Activated T-helper 1 cell treated with anti-CD3 and anti-CD28 coated beads, Interleukin-12 subunit alpha, Interleukin-12 subunit beta, Interleukin-2, Interleukin-4 antibody, amounts not matched to agents 30 ng/mL and 10 ng/mL and 1 ng/mL, durations not matched to agents 14 hours and 24 hours and 36 hours (primary cell): ENCODE measurements at places on chromosomes 12 and 14. TPM values are rescaled to one million over a fixed set of nuclear protein-coding genes. Genes with fewer than 3 reads are reported as not detected.

DNA sequence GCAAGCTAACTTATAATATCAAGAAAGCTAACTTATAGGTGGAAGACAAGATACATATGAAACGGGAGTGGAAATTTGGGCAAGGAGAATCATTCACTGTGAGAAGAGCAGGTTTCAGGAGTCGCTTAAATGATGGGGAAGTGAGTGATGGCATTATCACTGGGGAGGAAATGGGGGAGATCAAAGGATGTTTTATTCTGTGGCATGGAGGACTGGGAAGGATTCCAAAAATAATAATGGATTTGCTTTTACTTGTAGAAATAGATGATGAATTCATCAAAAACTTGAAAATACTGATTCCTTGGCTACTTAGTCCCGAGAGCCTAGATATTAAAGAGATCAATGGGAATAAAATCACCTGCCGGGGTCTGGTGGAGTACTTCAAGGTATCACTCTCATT lies 47.8 kb downstream of the SAV1 start:
- H3K4me1 ChIP-seq: no peaks in the 10 kb centered on the region
- no peak overlapping the region for H3K27ac ChIP-seq
- no peaks in the 10 kb centered on the region for H3K36me3 ChIP-seq
- no peak overlapping the region for H3K4me3 ChIP-seq
- no peak for DNase-seq

DNA sequence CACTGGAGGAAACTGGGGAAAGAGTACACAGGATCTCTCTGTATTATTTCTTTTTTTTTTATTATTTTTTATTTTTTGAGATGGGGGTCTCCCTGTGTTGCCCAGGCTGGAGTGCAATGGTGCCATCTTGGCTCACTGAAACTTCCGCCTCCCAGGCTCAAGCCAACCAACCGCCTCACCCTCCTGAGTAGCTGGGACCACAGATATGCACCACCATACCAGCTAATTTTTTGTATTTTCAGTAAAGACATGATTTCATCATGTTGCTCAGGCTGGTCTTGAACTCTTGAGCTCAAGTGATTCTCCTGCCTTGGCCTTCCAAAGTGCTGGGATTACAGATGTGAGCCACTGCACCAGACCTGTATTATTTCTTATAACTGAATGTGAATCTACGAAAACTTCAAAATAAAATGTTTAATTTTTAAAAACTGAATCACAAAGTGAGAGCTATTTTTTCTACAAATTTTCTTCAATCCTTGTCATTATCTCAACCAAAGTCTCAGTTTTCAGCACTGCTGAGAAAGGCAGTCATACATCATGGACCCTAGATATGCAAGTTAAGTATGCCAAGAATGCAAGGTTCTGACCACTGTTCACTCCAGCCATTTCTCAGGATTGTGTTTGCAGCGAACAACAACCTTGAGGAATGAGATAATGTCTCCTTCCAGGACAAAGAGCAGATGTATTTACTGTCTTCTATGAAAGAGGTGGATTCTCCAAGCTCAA lies 2.4 kb downstream of the EAPP start:
- no peak overlapping the region for H3K4me3 ChIP-seq
- no peak overlapping the region for H3K27ac ChIP-seq
- no peak for DNase-seq
- H3K4me1 ChIP-seq: peaks cover 23% of the 10 kb centered on the region

DNA sequence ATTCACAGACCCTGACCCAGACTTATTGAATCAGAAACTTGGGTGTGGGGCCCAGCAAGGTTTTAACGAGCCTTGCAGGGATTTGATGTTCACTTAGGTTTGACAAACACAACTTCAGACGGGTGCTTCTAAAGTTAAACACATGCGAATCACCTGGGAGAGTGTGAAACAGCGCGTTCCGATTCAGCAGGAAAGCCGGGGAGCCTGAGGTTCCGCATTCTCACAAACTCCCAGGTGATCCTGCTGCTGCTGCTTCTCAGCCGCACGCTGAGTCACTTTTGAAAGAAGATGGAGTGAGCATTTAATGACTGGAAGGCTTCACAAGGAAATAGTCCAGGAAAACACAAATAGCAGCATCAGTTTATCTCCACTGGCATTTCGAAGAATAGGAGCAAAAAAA lies 44.2 kb upstream of the DDX11 start:
- peaks cover 9% of the 10 kb centered on the region for H3K27me3 ChIP-seq
- H3K4me1 ChIP-seq: no peaks in the 10 kb centered on the region
- H3K4me3 ChIP-seq: no peak overlapping the region
- no peaks in the 10 kb centered on the region for H3K36me3 ChIP-seq
- DNase-seq: no peak
- no peak overlapping the region for H3K27ac ChIP-seq

- peaks cover 8% of the 10 kb centered on the region for H3K27me3 ChIP-seq
- H3K27ac ChIP-seq: no peak overlapping the region
- no peak for DNase-seq
These were observed 66.2 kb upstream of the TMX1 start for GRCh38 chr14:51173863-51174262.

DNA sequence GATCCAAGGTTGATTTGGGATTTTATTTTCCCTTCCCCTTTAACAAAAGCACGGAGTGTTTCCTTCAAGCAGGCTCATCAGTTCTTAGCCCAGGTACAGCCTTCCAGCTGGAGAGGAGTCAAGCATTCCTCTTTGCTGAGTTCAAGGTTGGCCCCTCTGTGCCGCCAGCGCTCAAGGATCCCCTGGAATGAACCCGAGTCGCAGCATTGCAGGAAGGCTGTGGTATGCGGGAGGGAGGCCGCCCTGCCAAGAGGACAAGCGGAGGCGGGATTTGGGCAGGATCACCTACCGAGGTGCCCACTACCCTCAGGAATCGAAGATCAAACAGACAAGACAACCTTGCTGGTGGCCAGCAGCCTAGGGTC lies 53.9 kb upstream of the NCOR2 start:
- no peak overlapping the region for H3K27ac ChIP-seq
- no peak for DNase-seq
- H3K4me1 ChIP-seq: no peaks in the 10 kb centered on the region

- H3K4me1 ChIP-seq: peaks cover 60% of the 10 kb centered on the region
- H3K36me3 ChIP-seq: peaks cover 79% of the 10 kb centered on the region
- no peaks in the 10 kb centered on the region for H3K27me3 ChIP-seq
- DNase-seq: no peak
These were observed 202.7 kb upstream of the BCL2L14 start for GRCh38 chr12:11868027-11868426.

DNA sequence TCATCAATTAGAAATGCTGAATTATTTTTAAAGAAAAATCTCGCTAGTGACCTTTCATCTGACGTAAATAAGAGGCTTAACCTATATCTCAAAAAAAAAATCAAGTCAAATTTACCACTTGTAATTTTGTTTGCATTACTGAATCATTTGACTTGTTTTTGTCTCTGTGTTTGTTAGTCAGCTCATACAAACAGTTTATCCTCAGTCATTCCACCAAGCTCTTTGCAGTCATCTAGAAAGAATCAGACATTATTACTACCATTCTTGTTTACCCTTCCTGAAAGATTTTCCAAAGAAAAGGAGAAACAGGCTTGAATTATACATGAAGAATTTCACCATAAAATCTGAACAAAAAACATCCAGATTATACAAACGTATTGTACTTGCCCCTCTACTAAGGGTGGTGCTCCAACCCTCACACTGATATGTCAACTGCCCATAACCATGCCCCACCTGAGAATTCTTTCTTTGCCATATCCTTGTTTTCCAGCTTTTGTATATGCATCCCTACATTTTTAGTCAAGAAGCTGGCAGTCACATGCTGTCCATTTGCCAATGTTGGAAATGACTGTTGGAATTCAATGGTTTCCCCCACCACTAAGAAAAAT lies 257.2 kb downstream of the PAWR start:
- H3K27ac ChIP-seq: no peak overlapping the region
- H3K27me3 ChIP-seq: no peaks in the 10 kb centered on the region
- no peaks in the 10 kb centered on the region for H3K36me3 ChIP-seq
- DNase-seq: no peak
- H3K4me3 ChIP-seq: no peak overlapping the region
- no peaks in the 10 kb centered on the region for H3K4me1 ChIP-seq

DNA sequence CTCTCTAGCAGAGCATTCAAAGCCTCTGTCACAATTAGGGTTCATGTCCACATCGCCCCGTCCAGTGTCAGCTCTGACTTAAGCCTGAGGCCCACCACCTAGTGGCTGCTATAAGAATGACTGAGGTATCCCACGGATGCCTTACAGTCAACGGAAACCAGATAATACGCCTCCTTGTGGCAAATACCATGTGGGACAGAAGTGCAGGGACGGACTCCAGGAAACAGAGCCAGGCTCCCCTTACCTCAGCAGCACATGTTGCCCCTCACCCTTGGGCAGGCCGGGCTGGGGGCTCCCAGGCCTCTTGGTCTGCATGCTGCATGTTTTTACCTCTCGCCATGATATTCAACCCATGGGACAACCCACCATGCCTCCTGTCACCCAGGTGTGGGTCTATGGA lies 86.3 kb downstream of the VWF start:
- peaks cover 7% of the 10 kb centered on the region for H3K4me1 ChIP-seq
- peak; percentile 15 for DNase-seq
- no peaks in the 10 kb centered on the region for H3K36me3 ChIP-seq

Gene MYRFL
- not detected in 2 replicates for total RNA-seq

Gene MED13L
- total RNA-seq: 65.5 and 66.1 TPM in 2 replicates
